RCC 7860 (cell line): ENCODE measurements at places on chromosomes 12 and 14.
A peak's percentile ranks its signal among the peaks of the same experiment; 100 is the strongest.

DNA sequence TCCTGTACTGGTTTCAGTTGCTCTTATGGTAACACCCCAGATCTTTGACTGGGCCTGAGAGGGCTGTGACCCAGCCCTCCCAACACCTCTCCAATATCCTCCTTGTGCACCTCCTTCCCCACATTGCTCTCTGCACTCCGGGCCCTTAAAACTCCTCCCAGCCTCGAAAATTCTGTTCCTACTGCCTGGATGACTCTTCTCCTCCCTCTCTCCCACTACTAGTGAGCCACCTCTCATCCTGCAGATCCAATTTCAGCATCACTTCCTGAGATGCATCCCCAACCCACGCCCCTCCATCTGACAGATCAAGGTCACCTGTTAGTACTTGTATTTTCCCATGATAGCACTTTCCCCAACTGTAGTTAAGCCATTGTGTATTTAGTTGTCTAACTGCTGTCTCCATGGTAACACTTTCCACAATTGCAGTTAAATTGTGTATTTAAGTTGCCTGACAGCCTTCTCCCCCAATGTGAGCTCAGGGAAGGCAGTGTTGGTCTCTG is 11.5 kb upstream of the NT5DC3 start:
- peak; percentile 6 for DNase-seq

GRCh38 chr12:79955561-79955960 is 20.7 kb upstream of the PPP1R12A start:
- no peak for DNase-seq

GRCh38 chr12:117875744-117876435 is 92.9 kb downstream of the KSR2 start:
- no peak for DNase-seq

DNA sequence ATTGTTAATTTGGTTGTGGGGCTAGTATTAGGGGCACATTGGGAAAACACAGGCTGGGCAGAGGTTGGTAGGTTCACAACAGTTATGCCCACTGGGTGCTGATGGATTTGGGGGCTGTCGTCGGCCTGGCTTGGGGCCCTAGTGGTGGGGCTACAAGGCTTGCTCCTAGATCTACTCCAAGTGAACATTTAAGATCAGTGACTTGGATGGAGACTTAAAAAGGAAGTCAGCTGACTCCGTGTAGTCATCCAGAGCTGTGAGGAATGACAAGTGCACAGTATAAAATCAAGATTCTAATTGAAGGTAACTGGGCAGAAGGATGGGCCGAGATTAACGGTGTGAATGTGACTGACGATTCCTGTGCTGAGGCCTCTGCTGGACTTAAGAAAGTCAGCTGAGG is 12.8 kb upstream of the NR4A1 start:
- DNase-seq, result no peak

GRCh38 chr14:105279642-105280361 is 21.0 kb downstream of the BRF1 start:
- no peak for DNase-seq

GRCh38 chr12:93054021-93054420 is 124.9 kb upstream of the EEA1 start:
- no peak for DNase-seq

- DNase-seq, result peak; percentile 29
Measured at GRCh38 chr12:97148941-97149559, 242.0 kb downstream of the NEDD1 start.
